ENCODE measurements at places on chromosomes 6 and 20.

DNA sequence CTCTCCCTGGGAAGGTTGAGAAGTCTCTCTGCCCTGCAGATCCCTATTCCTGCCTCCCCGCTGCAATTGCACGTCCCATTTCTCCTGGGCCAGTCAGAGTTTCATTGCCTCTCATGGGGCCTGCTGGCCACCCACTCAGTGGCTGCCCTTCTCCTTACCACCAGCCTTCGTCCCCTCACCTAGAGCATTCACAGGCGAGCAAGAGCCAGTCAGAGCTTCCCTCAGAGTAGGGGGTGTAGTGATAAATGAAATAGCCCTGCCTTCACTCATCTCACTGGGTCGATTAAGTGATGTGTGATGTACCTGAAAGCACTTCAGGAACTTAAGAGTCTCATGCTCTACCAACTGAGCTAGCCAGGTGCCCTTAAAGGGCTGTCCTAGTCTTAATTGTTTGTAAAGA lies 52.0 kb upstream of the FANCE start:
- DNase-seq, result no peak

GRCh38 chr20:54648421-54649142 lies 173.2 kb downstream of the DOK5 start:
- no peak for DNase-seq

DNA sequence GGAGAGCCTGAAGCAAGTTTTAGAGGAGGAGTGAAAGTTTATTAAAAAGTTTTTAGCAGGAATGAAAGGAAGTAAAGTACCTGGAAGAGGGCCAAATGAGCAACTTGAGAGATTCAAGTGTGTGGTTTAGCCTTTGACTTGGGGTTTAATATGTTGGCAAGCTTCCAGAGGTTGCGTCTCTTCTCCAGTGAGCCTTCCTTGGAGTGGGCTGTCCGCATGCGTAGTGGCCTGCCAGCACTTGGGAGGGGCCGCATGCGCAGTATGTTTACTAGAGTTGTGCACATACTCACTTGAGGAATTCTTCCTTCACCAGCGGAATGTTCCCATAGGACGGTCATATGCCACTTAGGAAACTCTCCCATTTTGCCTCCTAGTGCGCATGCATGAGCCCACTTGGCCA lies 235.2 kb downstream of the ALDH8A1 start:
- no peak for DNase-seq

DNA sequence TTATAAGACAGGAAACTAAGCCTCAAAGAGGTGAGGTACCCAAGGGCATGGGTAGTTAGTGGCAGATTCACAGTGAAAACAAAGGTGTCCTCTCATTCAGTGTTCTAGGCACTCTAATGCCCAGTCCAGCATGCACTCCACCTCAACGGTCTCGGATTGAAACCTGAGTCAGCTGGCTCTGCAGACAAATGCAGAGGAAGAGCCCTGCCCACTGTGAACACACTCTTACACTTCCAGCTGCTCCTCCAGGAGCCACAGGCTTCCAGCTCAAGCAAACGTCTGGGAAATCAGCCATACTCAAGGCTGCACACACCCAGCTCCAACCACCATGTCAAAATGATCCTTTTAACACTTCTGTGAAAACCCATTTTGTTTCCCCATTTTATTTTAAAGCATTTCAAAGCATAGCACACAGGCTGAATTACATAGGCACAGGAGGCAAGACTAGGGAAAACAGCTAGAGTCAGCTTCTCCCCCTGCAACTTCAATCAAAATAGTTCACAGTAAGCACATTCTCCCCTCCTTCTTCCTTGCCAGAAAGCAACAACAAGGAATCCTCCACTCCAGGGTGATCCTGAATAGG lies 3.0 kb upstream of the IL17A start:
- DNase-seq, result no peak

DNA sequence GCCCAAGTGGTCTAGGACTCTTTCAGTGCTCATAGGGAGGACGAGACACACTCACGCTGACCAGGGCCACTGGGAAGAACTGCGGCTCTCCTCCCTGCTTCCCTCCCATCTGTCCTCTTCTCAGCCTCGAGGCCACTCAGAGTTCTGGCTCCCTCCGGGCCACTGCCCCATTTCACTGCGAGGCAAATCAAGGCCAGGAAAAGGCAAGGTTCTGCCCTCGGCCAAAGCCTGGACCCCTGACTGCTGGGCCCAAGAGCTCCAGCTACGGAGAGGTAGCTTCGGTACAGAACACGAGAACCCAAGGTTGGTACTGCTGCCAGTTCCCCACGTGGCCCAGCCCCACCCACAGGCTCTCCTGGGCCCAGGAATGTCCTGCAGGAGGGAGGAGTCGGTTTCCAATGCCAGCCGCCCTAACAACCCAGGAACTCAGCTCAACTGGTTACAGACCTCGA lies 14.7 kb downstream of the PI16 start:
- DNase-seq, result no peak

- peak; percentile 92 for DNase-seq
These were observed 7.0 kb downstream of the CEBPB start for GRCh38 chr20:50197463-50198179.

- DNase-seq, result no peak
These were observed 192.0 kb downstream of the ALDH8A1 start for GRCh38 chr6:134757911-134758361.

- no peak for DNase-seq
These were observed 323.0 kb upstream of the JARID2 start for GRCh38 chr6:14922706-14923460.

DNA sequence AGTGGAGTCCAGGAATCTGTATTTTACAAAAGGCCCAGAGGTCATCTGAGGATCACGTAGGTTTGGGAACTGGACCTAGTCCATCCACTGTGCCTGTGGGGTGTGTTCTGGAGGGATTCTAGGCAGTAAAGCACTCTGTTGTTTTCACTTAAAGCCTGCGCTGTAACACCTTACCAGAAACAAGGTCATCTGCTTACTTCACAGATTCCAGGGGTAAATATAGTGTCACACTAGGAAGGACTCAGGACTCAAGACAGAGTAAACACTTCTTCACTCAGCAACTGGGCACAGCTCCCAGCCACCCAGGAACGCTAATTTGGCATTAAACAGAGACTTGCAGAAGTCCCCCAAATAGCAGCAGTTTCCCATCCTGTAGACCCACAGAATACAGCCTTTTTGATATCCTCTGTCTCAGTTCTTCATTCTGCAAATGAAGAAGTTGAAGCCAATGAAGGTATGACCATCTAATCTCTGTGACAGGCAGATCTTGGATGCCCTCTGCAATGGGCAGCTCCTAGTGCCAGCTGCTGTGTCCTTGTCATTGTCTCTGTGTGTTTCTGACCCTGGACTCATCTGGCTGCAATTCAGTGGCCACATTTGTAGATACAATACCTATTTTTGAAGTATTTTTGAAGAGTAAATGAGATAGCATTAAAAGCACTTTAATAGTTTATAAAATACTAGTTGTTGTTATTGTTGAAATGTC lies 129.1 kb downstream of the SLC24A3 start:
- DNase-seq, result no peak

- no peak for DNase-seq
These were observed 2.5 kb downstream of the LY6G6D start for GRCh38 chr6:31717499-31718222.

DNA sequence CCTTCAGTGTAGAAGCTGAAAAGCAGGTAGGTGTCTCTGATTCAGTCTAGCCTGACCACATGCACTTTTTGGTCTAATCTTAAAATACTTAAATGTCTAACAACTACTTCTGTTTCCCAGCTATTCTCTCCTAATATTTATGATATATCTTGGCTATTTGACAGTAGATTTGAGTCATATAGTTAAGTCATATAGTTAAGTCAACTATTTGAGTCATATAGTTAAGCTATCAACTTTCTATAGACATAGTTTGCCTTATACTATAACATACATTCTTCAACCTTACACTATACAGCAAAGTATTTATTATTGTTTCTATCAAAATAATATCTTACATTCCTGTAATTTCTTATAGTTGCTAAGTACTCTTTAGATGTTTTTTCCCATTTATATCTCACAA lies 110.9 kb downstream of the GMDS start:
- DNase-seq, result no peak

DNA sequence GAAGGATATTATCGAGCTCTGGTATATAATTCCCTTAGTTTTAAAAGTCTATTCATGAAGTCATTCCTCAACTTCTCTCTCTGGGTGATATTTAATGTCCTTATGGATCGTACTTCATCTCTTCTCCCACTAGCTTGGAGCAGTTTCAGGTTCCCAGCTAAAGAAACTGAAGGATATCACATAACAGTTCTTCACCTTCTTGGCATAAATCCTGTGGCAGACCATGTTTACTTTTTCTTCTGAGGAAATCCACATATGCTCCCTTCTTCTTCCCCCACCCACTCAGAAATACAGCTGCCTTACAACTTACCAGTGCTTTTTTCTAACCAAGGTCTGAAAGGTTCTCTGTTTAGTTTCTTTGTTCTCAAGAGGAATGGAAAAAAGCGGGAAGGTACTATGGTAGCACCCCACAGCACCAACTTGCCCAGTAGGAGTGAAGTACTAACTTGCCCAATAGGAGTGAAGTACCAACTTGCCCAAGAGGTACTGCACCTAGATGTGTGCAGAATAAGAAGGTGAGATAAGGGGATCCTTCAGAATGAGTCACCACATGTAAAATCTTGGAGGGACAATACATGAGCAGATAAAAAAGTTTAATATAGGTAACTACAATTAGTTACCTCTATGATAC lies 53.1 kb downstream of the TSPYL4 start:
- no peak for DNase-seq

DNA sequence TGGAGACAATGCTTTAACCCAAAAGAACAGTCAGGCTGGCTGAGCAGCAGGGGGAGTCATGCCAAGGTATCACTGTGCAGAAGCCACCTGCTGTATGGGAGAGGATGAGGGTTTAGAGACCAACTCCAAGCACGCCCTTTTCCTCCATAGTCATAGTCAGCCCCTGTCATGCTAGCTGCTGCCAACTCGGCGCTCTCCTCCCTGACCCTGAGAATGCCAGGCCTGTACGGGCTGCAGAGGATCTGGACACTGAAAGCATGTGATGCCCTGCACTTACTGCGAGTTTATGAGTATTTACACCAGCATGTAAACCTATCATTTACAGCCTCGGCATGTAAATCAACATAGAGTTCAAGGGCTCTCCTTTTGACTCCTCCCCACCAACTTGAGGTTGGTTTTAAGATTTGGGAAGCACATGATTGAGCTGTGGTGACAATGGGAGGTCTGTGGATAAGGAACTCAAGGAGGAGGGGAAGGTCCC lies 11.7 kb upstream of the SCUBE3 start:
- DNase-seq, result no peak

DNA sequence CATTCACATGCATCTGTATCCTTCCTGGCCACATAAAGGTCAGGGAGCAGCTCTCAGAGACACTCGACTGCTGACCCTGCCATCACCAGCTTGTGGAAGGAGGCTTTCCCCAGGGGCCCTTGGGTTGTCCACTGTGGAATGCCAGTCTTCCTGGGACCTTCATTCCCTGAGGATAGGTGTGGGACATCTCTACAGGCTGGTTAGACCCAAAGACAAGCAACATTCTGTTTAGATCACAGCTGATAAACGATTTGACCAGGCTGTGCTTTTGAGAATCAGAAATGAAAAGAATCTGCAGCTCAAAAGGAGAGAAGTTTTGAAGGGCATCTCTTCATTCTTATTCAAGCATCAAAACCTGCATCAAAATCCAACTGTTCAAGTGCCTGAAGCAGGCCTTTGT lies 18.2 kb upstream of the SH3BGRL2 start:
- no peak for DNase-seq

- no peak for DNase-seq
These were observed 190.1 kb downstream of the SCP2D1 start for GRCh38 chr20:19003366-19004336.

DNA sequence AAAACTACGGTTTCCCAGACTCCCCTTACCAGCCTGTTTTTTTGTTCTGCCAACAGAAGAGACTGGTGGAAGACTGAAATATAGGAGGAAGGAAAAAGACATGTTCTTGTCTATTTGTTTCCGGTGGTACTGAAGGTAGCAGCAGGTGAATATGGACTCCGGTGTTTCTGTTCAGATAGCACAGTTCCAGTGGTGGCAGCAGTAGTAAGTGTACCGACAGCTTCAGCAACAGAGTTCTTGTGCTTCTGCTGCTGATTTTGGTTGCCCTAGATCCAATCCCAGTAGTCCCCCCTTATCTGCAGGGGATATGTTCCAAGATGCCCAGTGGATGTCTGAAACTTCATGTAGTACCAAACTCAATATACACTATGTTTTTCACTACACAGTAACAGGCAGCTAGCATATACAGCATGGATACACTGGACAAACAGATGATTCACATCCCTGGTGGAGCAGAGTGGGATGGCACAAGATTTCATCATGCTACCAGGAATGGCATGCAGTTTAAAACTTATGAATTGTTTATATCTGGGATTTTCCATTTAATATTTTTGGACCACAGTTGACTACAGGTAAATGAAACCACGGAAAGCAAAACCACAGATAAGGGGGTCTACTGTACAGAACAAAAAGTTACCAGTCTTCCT lies 301.8 kb downstream of the BTBD9 start:
- no peak for DNase-seq

DNA sequence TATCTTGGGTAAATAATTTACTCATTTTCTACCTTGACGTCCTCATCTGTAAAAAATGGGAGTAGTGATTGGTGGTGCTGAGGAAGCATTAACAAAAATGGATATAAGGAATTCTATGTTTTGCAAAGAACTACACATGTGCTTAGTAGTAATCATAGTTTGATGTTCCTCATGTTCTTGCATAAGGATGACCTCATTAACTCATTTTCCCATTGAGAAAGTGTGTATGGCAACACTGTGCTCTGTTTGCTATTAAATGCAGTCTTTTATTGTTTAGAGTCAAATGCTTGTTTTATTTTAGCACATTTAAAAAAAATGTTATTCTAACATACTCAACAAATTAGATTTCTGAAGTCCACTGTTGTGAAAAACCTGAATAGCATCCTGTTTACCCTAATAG lies 211.2 kb upstream of the RSPO3 start:
- no peak for DNase-seq

DNA sequence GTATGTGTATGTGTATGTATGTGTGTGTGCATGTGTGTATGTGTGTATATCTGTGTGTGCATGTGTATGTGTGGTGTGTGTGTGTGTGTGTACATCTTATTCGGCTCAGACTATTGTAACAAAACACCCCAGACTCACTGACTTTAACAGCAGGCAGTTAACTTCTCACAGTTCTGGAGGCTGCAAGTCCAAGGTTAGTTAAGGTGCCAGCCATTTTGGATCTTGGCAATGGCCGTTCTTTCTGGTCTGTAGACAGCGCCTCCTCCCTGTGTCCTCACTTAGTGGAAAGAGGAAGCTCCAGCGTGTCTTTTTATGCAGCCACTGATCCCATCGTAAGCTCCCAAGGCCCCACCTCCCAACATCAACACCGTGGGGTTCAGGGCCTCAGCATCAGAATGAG lies 128.3 kb upstream of the THBS2 start:
- DNase-seq, result no peak
